ENCODE measurements at places on chromosomes 5 and 9.
A peak's percentile ranks its signal among the peaks of the same experiment; 100 is the strongest.

DNA sequence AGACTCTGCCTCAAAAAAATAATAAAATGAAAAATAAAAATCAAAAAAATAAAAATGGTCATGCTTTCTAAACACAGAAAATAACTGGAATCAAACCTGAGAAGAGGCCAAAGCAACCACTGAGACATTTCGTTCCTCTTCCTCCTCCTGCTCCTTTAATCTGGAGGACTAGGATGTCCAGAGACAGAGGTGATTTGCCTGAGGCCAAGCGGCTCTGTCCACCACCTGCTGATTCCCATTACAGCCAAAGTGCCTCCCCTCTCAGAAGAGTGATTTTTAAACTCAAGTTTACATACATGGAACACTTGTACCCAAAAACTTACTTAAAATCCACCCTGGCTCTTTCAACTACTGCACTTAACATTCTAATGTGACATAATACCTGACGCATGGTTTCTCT is 65.6 kb downstream of the TLE1 start:
- no peak for DNase-seq

DNA sequence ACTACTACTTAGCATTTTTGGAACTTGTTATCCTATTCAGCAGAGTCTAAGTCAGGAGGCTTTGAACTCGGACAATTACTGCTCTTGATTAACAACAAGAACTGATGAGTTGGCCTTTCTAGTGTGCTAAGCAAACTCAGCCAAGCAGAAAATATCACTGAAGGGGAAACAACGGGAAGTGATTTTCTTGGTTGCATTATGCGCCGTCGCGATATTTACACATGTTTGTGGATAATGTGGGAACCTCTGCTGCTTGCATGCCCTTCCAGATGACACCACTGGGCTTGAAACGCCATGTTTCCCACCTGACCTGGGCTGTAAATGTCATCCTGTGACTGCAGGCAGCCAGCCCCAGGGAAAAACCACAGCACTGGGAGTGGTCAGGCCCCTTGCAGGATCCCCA is 205.5 kb downstream of the PAX5 start:
- DNase-seq = no peak

- peak; percentile 15 for DNase-seq
Measured at GRCh38 chr5:174533751-174534241, 190.6 kb upstream of the MSX2 start.

DNA sequence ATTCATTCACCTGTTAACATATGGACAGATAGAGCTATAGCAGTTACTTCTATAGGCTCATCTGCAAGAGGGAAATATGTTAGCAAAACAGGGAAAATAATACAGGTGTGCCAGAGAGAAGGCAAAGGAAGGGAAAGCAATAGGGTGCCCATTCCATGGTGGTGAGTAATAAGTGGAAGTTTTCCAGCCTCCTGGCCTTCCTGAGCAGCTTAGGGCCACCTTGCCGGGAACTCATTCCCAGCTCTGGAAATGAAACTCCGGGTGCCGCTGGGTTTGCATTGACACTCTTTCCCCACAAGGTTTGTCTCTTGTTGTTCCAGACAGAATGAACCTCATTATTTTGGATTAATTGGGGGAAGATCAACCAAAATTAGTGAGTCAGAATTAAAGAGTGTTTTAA is 58.4 kb downstream of the SLC1A3 start:
- no peak for DNase-seq

DNA sequence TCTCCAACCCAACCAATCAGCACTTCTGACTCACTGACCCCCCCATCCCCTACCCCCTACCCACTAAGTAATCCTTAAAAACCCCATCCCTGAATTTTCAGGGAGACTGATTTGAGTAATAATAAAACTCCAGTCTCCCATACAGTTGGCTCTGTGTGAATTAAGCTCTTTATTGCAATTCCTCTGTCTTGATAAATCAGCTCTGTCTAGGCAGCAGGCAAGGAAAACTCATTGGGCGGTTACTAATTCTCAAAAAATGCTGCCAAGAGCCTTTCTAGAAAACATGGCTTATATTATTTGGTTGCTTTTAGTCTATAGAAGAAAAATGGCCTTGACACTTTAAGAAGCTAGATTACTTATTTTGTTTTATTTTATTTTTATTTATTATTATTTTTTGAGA is 131.7 kb downstream of the SUSD1 start:
- no peak for DNase-seq

DNA sequence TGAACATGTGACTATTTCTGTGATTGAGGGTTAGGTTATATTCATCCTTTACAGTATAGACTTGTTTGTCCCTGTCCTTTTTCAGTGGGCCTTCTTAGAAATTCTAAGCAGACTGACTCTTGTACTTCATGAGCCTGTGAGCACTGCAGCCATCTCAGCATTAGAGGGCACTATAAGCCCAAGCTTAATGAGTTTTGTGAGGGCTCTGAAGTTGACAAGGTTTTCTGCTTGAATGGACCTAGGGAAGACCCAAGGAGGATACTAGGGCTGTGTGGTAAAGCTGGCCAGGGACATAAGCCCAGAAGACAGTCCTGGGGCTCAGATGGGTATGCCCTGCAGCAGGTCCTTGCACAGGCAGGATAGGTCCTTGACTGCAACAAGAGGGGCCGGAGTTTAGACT is 126.5 kb downstream of the MRPS30 start:
- no peak for DNase-seq
